Naive thymus-derived CD4-positive, alpha-beta T cell (primary cell): ENCODE measurements at places on chromosomes 2 and 18. TPM values are rescaled to one million over a fixed set of nuclear protein-coding genes. Genes with fewer than 3 reads are reported as not detected.

DNA sequence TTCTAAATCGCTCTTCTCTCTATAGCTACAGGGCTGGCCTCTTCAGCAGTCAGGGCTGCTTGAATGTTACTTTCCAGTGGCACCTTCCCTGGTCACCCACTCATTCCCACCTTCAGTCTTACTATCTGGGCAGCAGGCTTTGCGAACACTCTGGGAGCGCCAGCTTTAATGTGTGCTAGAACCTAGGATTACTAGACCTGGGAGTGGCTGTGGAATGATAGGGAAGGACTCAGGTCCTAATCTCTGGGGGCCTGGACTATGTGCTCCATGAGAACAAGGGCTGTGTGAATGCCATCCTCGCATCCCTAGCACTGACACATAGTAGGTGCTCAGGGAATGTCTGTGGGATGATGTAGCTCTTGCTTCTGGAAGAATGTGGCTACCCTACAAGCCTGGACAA lies 57.6 kb downstream of the BCL2L11 start:
- no peak overlapping the region for H3K27ac ChIP-seq
- H3K4me1 ChIP-seq: no peaks in the 10 kb centered on the region
- no peaks in the 10 kb centered on the region for H3K27me3 ChIP-seq
- H3K4me3 ChIP-seq: no peak overlapping the region

GRCh38 chr2:2238726-2239269 lies 92.3 kb downstream of the MYT1L start:
- H3K4me1 ChIP-seq: no peaks in the 10 kb centered on the region
- H3K27ac ChIP-seq: no peak overlapping the region
- no peak for DNase-seq
- no peaks in the 10 kb centered on the region for H3K36me3 ChIP-seq

GRCh38 chr2:8653485-8653884 lies 28.4 kb upstream of the ID2 start:
- no peak for DNase-seq
- no peak overlapping the region for H3K4me3 ChIP-seq
- no peaks in the 10 kb centered on the region for H3K36me3 ChIP-seq
- H3K27ac ChIP-seq: no peak overlapping the region

- no peak overlapping the region for H3K27ac ChIP-seq
- no peak for DNase-seq
- no peak overlapping the region for H3K4me3 ChIP-seq
- H3K36me3 ChIP-seq: no peaks in the 10 kb centered on the region
- H3K27me3 ChIP-seq: no peaks in the 10 kb centered on the region
These were observed 77.1 kb upstream of the NARS1 start for GRCh38 chr18:57698571-57699276.

DNA sequence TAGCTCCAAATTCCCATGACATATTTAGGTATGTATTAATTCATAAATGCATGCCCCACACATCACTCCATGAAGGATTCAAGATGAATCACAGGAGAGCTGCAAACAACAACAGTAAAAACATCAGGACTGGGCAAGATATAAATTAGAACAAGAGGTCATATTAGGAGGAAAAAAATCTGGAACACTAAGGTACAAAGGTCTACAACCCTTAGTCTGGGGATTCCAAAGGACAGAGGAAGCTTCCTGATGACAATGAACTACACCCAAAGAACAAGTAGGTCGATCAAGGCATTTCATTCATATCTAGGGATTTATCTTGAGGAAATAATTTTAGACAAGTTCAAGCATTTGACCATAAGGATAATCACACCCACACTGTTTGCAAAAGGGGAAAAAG lies 14.5 kb downstream of the VPS4B start:
- H3K27ac ChIP-seq: no peak overlapping the region
- peaks cover 15% of the 10 kb centered on the region for H3K36me3 ChIP-seq
- no peak overlapping the region for H3K4me3 ChIP-seq

- no peaks in the 10 kb centered on the region for H3K4me1 ChIP-seq
- no peaks in the 10 kb centered on the region for H3K36me3 ChIP-seq
- no peak for DNase-seq
- no peak overlapping the region for H3K27ac ChIP-seq
- no peaks in the 10 kb centered on the region for H3K27me3 ChIP-seq
These were observed 55.2 kb upstream of the COBLL1 start for GRCh38 chr2:164896634-164897355.

- H3K4me1 ChIP-seq: no peaks in the 10 kb centered on the region
- H3K4me3 ChIP-seq: no peak overlapping the region
- no peak overlapping the region for H3K27ac ChIP-seq
- no peak for DNase-seq
- H3K36me3 ChIP-seq: no peaks in the 10 kb centered on the region
These were observed 205.1 kb downstream of the MGAT5 start for GRCh38 chr2:134458950-134459349.

Gene MAPK4
- not detected in 2 replicates for total RNA-seq

Gene FOXD4L1
- 0.16 TPM for total RNA-seq

Gene CLEC4F
- total RNA-seq: 1.6 TPM
